ENCODE measurements at places on chromosomes 2 and 18.

- DNase-seq = no peak
These were observed 55.4 kb downstream of the MAP4K3 start for GRCh38 chr2:39381653-39382052.

- DNase-seq = no peak
These were observed 103.0 kb downstream of the UXS1 start for GRCh38 chr2:106090916-106091618.

DNA sequence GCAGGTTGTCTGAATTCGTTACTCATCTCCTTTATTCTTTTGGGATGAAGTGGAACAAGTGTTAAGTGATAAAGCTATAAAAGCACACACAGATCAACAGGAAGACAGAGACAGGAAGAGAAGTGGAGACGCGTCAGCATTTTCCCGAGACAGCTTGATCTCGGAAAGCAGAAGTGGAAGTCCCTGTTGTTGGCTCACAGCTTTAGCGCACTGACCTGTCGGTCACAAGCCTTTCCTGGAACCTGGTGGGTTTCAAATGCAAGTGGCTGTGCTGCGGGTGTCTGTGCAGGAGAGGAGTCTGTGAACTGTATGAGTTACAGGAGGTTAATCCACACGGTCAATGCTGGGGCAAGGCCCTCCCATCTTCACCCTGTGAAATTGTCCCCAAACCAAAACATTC lies 116.6 kb upstream of the PELI1 start:
- no peak for DNase-seq

DNA sequence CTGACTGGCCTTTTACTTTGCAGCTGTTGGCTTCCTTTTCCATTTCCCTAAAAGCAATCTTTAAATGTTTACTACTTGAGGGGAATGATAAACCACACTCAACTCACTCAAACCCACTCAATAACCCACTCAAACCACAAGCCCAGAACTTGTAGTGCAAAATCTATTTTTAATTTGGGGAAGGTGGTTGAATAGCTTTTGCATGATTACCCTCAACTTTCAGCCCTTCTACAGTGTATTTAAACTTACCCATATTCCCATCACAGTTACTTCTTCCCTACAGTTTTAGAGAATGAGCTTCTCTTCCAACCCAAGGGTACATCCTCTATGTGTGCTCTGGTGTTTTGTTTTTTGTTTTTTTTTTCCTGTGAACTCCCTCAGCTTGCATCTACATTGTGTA lies 636.1 kb downstream of the TDRD15 start:
- DNase-seq = no peak

DNA sequence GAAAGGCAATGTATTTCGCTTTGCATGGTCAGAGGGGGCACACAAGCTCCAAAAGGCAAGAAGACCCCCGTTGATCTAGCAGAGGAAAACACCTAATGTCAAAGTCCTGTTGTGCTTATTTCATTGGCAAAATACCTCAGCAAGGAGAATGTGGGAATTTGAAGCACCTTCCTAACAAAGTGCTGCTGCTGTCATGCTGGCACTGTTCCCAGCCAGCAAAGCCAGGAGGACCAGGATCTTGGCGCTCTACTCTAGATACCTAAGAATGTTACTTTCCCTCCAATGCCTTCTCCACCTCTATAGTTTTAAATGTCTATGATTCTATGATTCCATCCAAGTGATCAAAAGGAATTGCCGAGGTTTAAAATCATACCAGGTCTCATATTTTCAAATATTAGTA lies 867.9 kb upstream of the POU3F3 start:
- DNase-seq = no peak

- no peak for DNase-seq
These were observed 27.1 kb downstream of the SRBD1 start for GRCh38 chr2:45583977-45584376.

- DNase-seq = no peak
These were observed 203.6 kb downstream of the UBE2E3 start for GRCh38 chr2:181183878-181184542.

DNA sequence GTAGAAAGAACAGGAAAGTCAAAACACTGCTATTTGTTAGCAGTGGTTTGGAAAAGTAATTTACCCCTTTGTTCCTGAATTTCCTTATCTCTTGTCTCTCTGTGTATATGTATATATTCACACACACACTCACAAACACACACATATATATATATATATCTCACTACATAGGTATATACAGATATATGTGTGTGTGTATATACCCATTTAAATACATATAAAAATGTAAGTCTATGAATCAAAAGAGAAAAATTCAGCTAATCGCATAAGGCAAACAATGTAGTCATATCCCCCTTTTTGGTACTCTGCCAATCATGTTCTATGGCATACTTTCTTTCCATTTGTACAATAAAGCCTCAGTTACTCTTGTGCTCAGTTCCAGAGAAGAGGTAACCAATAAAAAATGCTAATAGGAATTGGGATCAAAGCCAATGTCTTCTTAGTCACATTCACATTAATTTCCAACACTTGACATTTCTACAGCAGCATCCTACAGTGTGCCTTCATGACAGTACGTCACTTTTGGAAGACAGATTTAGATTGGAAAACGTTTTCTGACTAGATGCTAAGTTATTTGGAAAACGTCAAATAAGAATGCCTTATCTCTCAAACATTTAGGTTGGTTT lies 94.6 kb downstream of the MC4R start:
- DNase-seq = no peak

DNA sequence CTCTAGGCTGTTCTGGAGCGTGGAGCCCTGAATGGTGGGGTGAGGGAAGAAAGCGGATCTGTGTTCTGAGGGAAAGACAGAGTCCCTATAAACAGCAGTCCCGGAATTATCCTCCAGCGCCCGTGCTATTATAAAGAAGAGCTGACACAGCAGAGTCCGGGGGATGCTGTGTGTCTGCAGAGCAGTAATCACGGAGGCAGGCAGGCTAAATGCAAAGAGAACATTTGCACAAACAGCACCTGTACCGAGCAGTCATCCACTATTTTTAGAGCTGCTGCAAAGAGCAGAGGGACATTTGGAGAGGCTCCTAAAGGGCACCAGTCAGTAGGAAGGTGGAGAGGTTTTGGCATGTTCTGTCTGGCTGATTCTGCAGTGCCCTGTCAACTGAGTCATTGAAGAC lies 293.8 kb upstream of the SLC14A2 start:
- no peak for DNase-seq

DNA sequence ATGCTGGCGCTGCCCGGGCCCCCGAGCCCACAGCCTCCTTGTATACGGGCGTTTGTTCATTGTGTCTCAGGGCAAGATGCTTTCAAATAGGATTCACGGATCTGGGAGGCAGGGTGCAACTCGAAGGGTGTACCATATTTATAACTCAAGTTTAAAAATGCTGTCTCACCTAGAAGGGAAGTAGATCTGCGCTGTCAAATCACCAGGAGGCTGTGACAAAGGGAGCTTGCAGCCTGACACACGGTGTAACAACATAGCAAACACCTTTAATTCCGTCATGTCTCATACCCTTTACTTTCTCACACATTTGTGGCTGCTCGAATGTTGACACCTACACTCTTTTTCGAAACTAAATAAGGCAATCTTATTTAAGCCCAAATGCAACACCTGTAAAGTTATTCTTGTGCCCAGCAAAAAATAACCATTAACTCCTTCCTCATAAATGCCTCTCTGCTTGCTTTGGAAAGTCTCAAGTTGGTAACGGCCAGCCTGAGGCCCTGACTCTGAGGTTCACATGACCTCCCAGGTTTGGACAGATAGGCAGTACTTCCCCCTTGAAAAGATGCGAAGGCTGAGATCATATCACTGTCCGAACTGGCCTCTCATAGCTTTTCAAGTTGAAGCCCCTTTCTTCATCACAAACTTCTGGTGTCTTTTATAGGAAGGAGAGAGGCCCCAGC lies 11.6 kb downstream of the ZEB2 start:
- no peak for DNase-seq

Data from activated CD4-positive, alpha-beta T cell treated with anti-CD3 and anti-CD28 coated beads, Interleukin-2, amount 50 U/mL, for 1 hour (primary cell).